CD4-positive, alpha-beta memory T cell (primary cell): ENCODE measurements at places on chromosomes 12 and 14. TPM values are rescaled to one million over a fixed set of nuclear protein-coding genes. Genes with fewer than 3 reads are reported as not detected.
A peak's percentile ranks its signal among the peaks of the same experiment; 100 is the strongest.

DNA sequence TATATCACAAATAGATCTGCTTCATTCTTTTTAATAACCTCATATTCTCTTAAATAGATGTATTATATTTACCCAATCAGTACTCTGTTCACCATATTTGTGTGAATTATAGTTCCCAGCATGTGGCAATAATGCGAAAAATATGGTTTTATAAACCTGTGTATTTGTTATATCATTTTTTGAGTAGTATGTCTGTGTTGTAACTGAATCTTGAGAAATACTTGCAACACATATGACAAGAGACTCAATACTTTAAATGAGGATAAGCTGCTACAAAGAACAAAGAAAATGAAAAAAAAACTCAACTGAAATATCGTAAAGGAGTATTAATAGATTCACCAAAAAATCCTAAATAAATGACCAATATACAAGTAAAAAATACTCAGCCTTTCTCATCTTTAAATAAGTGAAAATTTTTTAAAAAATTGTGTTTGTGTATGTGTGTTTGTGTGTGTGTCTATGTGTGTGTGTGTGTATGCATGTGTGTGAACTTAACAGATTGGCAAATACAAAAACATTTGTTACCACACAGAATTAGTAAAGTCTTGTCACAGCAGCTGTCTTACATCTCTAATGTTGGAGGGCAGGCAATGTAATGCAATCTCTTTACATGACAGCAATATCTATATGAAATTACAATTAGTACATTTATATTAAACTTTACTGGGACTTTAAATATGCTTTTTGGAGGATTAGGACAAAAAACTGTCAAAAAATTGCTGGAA is 441.9 kb upstream of the MGAT4C start:
- no peak overlapping the region for H3K4me3 ChIP-seq
- DNase-seq: no peak
- H3K27me3 ChIP-seq: no peaks in the 10 kb centered on the region
- H3K27ac ChIP-seq: no peak overlapping the region
- H3K4me1 ChIP-seq: no peaks in the 10 kb centered on the region

SAMD4A gene
- polyA plus RNA-seq: 0.72 TPM

- no peak for DNase-seq
- H3K27me3 ChIP-seq: no peaks in the 10 kb centered on the region
- no peaks in the 10 kb centered on the region for H3K36me3 ChIP-seq
- H3K27ac ChIP-seq: no peak overlapping the region
These were observed 37.5 kb downstream of the KCNA1 start for GRCh38 chr12:4947253-4947652.

DNA sequence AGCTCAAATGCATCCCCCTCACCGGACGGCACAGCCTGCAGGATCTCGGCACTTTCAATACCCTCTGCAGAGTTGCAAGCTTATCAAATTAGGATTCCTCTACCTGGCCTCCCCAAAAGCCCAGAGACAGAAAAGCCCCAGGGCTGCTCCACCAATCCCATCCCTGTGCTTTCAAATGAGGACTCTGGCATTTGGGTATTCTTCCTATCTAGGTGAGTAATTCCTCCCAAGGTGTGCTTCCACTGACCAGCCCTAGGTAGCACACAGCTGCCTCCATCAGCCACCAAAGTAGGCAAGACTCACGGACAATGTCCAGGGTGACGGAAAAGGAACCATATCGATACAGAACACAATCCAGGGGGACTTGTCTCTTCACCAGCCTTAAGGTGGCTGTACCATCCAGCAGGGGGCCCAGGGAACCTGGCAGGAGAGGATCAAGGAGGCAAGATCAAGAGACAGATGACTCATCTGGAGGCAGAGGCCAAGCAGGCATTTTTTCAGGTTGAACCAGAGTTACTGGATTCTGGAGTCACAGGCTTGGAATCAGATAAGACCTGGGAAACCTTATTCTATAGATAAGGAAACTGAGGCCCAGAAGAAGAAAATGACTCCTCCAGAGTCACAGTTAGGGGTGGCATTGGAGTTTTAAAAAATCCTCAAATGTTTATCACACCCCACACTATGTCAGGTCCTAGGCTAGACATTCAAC is 9.9 kb downstream of the PMEL start:
- no peak overlapping the region for H3K4me3 ChIP-seq
- peak; percentile 66 for DNase-seq
- H3K36me3 ChIP-seq: peaks cover 34% of the 10 kb centered on the region

GRCh38 chr14:64444984-64445845 is 20.1 kb upstream of the AKAP5 start:
- H3K36me3 ChIP-seq: peaks cover 10% of the 10 kb centered on the region
- H3K4me1 ChIP-seq: peaks cover 19% of the 10 kb centered on the region
- H3K4me3 ChIP-seq: no peak overlapping the region
- H3K27me3 ChIP-seq: no peaks in the 10 kb centered on the region
- peak; percentile 21 for DNase-seq

RNFT2 gene
- 0.88 TPM for polyA plus RNA-seq

GRCh38 chr14:66610154-66610563 is 102.2 kb downstream of the GPHN start:
- H3K36me3 ChIP-seq: no peaks in the 10 kb centered on the region
- no peaks in the 10 kb centered on the region for H3K4me1 ChIP-seq
- peak; percentile 28 for DNase-seq
- no peaks in the 10 kb centered on the region for H3K27me3 ChIP-seq
- no peak overlapping the region for H3K27ac ChIP-seq
- no peak overlapping the region for H3K4me3 ChIP-seq

DNA sequence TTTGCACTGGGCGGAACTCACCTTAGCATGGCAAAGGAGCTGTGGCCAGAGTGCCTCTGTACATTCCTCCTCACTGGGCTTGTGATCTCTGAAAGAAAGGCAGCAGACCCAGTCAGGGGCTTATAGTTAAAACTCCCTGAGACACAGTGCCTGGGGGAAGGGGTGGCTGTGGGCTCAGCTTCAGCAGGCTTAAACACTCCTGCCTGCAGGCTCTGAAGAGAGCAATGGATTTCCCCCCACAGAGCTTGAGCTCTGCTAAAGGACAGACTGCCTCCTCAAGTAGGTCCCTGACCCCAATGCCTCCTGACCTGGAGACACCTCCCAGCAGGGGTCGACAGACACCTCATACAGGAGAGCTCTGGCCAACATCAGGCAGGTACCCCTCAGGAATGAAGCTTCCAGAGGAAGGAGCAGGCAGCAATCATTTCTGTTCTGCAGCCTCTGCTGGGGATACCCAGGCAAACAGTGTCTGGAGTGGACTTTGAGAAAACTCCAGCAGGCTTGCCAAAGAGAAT is 327.5 kb upstream of the SLC16A7 start:
- no peak overlapping the region for H3K27ac ChIP-seq
- no peaks in the 10 kb centered on the region for H3K36me3 ChIP-seq
- DNase-seq: no peak
- H3K27me3 ChIP-seq: no peaks in the 10 kb centered on the region
- H3K4me3 ChIP-seq: no peak overlapping the region

- no peaks in the 10 kb centered on the region for H3K27me3 ChIP-seq
- no peaks in the 10 kb centered on the region for H3K4me1 ChIP-seq
- H3K27ac ChIP-seq: no peak overlapping the region
- DNase-seq: no peak
These were observed 44.7 kb downstream of the PALS1 start for GRCh38 chr14:67285876-67286452.

DNA sequence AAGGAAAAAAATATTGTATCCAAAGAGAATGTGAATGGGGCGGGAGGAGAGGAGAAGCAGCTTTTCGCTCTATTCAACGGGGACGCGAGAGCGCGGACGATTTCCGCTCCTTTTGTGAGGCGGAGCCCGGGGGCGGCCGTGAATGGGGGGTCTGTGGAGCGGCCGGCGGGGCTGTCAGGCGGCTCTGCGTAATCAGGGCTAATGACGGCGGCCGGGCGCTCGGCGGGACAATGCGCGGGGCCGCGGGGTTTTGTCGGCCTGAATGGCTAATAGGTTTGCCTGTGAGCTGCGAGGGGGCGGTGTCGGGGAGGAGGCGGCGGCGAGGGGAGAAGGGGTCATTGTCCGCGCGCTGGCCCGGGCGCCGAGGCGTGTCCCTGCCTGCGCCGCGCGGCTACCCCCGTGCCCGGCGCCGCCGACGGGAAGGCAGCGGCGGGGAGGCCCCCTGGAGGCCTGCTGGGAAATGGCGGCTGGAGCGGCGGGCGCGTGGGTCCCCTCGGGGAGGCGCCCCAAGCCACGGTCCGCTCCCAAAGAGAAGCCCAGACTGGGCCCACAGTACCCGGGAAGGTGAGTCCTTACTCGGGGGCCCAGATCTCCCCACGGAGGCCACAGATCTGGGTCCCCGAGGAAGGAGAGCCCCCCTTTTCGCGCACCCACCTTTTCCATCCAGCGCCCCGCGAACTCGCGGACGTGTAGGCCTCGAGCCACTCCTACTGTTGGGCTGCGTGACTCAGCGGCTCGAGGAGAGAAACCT is 6.0 kb downstream of the SIX6 start:
- no peak overlapping the region for H3K4me3 ChIP-seq
- H3K4me1 ChIP-seq: peaks cover 22% of the 10 kb centered on the region
- H3K36me3 ChIP-seq: no peaks in the 10 kb centered on the region

GRCh38 chr12:102740141-102740955 is 176.7 kb downstream of the PAH start:
- no peaks in the 10 kb centered on the region for H3K36me3 ChIP-seq
- H3K4me3 ChIP-seq: no peak overlapping the region
- no peaks in the 10 kb centered on the region for H3K4me1 ChIP-seq
- DNase-seq: no peak

GRCh38 chr12:105194947-105195346 is 41.0 kb downstream of the APPL2 start:
- no peak overlapping the region for H3K4me3 ChIP-seq
- no peaks in the 10 kb centered on the region for H3K27me3 ChIP-seq
- DNase-seq: no peak
- no peak overlapping the region for H3K27ac ChIP-seq
- H3K4me1 ChIP-seq: no peaks in the 10 kb centered on the region

TDG gene
- 12.9 TPM for polyA plus RNA-seq

DNA sequence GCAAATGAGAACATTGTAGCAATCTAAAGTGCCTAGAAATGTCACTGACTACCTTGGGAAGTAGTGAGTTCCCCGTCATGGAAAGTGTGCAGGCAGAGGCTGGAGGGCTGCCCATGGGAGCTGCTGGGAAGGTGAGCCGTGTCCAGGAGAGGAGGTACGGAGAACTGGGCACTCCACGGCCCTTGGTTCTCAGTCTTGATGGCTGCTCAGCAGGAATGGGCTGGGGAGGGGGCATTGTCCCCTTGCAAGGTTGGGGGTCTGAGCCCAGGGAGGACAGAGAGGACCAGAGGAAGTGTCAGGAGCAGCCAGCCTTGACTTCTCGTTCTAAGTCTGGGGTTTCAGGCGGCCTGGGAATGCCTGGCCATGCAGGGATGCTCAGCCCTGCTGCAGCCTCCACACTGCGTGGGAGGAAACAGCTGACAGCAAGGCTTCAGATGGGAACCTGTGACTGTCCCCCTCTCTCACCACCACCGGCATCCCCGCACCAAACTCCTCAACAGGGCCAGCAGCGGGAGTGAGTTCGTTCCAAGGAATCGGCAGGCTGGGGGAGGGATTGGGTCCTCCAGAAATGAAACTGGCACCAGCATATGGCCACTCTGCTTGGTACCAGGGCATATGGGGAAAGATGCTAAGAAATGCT is 140.2 kb downstream of the BCL11B start:
- H3K36me3 ChIP-seq: no peaks in the 10 kb centered on the region
- no peak for DNase-seq
- H3K4me3 ChIP-seq: no peak overlapping the region
- no peaks in the 10 kb centered on the region for H3K4me1 ChIP-seq
- no peak overlapping the region for H3K27ac ChIP-seq

DNA sequence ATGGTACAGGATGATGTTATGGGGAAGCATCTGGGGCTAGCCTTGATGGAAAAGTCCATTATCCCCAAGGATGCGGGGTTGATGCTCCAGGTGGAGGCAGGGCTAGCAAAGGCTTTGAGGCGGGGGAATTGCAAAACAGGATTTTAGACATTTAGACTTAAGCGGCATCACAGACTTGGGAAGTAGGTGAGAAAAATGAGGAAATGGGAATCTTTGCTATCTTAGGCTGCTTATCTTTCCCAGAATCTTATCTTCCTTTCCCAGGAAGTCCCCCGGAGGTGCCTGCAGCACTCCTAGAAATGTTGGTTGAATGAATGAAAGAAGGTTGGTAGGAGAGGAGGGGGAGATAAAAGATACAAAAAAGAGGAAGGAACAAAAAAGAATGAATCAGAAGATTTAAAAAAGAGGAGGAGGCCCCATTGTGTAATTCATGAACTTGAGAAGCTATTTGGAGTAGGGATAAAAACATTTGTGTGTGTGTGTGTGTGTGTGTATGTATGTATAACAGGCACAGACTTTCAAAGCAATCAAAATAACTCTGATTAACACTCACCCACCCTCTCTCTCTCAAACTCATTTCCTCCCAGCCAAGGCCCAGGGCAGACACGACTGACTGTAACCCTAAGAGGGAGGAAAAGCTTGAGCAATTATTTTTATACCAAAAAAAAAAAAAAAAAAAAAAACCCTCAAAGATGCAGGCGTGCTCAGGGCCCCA is 62.5 kb upstream of the TBX3 start:
- no peaks in the 10 kb centered on the region for H3K36me3 ChIP-seq
- no peak overlapping the region for H3K4me3 ChIP-seq
- no peaks in the 10 kb centered on the region for H3K27me3 ChIP-seq
- no peaks in the 10 kb centered on the region for H3K4me1 ChIP-seq
- no peak overlapping the region for H3K27ac ChIP-seq

GRCh38 chr12:116798719-116799118 is 60.6 kb downstream of the RNFT2 start:
- DNase-seq: no peak
- no peak overlapping the region for H3K27ac ChIP-seq
- no peaks in the 10 kb centered on the region for H3K36me3 ChIP-seq

NOVA1 gene
- polyA plus RNA-seq: not detected

DNA sequence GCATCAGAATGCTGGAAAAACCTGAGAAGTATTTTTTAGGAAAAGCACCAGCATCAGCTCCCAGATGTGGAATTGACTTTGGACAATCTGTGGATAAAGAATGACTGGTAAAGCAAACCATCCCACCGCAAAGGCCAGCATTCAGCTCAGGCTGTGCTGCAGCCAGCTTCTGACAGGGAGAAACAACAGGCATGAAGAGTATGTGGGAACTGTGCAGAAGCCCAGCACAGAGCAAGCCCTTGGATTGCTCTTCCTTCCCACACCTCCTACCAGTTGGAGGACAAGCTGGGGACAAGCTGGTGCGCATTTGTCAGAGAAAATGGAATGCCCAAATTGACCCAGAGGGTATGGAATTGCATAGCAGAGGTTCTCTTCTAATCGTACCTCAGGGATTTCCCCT is 228.1 kb downstream of the ANO2 start:
- no peaks in the 10 kb centered on the region for H3K36me3 ChIP-seq
- no peaks in the 10 kb centered on the region for H3K27me3 ChIP-seq
- H3K4me1 ChIP-seq: no peaks in the 10 kb centered on the region
- no peak for DNase-seq
- H3K27ac ChIP-seq: no peak overlapping the region
- H3K4me3 ChIP-seq: no peak overlapping the region
